ENCODE measurements at places on chromosomes 6 and 20.

- DNase-seq = no peak
Measured at GRCh38 chr6:97187951-97188350, 95.1 kb downstream of the MMS22L start.

- DNase-seq = no peak
Measured at GRCh38 chr6:127288705-127289104, 22.0 kb downstream of the RNF146 start.

- no peak for DNase-seq
Measured at GRCh38 chr6:43979525-43979924, 147.7 kb downstream of the MRPL14 start.

DNA sequence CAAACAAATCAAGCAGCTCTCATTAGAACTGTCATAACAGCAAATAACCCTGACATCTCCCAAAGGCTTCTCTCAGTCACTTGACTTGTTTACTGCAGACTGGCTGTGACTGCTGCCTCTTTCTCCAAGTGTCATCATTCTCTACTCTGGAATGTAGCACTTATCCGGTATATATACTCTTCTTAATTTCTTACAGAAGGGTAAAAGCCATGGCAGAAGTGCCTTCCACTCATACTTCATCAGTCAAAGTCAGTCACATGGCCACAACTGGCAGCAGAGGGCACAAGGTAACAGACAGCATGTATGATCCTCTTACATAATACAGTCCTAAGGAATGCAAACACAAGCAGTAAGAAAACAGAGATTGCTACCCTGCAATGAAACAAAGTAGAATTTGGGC is 9.3 kb downstream of the NAPB start:
- no peak for DNase-seq

- DNase-seq = no peak
Measured at GRCh38 chr6:11357285-11357684, 124.8 kb upstream of the NEDD9 start.

- DNase-seq = no peak
Measured at GRCh38 chr20:46357030-46357514, 48.8 kb upstream of the CDH22 start.

DNA sequence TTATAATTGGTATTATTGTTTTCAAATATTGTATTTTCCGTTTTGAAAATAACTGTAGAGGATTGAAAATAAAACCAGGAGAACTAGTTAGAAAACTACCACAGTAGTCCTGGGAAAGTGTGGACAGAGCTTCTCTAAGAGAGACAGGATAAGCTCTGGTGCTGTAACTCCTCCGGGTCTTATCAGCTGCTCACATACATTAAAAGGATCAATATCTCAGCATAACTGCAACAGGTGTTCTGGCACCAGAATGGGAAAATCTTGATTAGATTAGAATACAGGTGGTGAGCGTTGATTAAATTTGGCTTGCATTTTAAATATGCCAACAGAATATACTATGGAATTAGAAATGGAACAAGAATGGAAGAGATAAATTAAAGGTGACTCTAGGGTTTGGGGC is 1138.9 kb upstream of the ADGRB3 start:
- DNase-seq = no peak

DNA sequence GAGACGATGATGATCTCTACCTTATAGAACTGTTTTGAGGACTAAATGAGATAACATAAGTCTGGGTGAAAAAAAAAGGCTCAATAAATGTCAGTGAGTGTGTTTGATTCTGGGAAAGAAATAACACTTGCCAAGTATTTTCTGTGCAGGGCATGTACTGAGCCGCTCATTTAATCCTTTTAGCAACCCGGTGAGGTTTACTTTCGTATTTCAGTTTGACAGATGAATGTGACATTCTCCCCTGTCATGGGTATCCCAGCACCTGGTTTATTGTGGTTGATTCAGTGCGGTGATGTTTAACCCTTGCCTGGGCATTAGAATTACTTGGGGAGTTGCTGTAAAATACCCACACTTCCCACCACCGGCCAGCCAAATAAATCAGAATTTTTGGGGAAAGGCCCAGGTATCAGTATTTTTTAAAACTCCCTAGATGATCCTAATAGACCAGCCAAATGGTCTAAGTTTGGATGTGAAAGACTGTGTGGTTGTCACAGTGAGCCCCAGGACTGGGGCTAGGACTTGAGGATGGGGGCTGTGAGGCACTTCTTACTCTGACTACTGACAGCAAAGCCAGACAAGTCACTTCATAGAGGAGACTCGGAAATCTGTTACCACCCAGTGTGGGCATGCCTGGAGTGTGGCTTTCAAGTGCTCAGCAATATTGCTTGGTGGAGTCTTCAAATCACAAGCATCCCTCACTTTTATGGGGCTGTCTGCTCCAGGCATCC is 100.2 kb upstream of the KCNG1 start:
- no peak for DNase-seq

DNA sequence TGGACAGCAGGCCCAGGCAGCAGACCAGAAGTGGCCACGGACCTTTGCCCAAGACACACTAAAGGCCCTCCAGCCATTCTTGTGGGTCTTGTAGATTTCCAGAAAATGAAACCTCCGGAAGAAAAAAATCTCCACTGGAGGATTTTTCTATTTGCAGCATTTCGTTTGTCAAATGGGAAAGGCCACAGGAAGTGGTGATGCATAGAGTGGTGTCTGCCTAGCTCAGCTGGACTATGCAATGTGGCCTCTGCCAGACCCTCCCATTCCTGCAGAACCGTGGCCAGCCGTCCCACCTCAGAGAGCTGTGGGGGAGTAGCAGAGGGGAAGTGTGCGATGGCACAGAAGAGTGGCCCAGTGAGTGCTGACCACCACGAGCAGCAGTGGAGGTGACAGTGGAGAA is 24.0 kb upstream of the INSM1 start:
- DNase-seq = no peak

- no peak for DNase-seq
Measured at GRCh38 chr20:19828232-19828631, 70.2 kb downstream of the RIN2 start.

GRCh38 chr6:43698584-43699349 is 11.2 kb upstream of the MRPS18A start:
- peak; percentile 17 for DNase-seq

GRCh38 chr6:73169633-73170032 is 55.7 kb downstream of the KHDC1L start:
- no peak for DNase-seq

DNA sequence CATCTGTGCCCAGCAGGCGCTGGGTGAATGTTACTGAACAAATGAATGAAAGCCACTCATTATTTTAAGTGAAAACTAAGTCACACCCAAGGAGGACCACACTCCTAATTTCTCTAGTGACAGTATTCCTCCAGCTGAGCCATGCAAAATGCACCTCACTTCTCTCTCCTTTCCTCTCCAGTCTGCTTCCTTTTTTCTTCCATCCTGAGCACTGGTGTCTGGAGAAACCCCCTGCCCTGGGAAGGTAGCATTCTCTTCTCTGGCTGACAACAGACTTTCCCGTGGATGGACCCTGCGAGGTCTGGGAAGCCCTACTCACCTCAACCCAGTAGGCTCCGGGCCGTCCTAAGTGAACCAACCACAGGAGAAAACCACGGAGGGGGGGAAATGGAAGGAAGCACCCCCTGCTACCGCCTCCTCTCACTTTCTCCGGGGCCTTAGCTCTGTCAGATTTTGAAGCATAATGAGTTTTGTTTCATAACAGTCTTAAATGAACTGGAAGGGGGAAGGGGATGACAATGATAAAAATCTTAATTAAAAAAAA is 22.6 kb downstream of the TRERF1 start:
- DNase-seq = no peak

- no peak for DNase-seq
Measured at GRCh38 chr6:12334526-12335130, 44.5 kb downstream of the EDN1 start.

DNA sequence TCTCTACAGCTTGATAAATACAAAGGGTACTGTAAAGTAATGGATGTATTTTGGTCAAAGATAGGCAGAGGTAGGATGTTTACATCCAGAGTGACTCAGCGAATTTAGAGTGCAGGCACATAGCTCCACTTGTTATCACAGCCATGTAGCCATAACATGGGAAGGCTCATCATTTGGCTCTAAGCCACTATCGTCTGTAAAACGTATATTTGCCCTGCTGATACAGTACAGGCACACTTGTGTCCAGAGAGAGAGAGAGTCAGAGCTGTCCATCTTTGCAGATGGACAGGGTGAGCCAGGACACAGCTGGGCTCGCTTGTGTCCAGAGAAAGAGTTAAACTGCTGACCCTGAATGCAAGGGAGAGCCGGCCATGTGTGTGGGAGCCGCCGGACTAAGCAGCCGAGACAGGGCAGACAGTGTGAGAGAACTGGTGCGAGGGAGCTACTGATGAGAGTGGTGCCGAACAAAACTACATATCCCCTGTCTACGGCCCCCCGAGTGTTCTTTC is 619.0 kb downstream of the DOK5 start:
- no peak for DNase-seq

GRCh38 chr6:92708270-92708669 is 711.1 kb downstream of the EPHA7 start:
- no peak for DNase-seq

- peak; percentile 47 for DNase-seq
Measured at GRCh38 chr6:130365166-130366106, at the start of gene TMEM200A. TMEM200A (plus strand) TSS chr6:130366017; CDS start chr6:130440423, 74,406 bp downstream.

DNA sequence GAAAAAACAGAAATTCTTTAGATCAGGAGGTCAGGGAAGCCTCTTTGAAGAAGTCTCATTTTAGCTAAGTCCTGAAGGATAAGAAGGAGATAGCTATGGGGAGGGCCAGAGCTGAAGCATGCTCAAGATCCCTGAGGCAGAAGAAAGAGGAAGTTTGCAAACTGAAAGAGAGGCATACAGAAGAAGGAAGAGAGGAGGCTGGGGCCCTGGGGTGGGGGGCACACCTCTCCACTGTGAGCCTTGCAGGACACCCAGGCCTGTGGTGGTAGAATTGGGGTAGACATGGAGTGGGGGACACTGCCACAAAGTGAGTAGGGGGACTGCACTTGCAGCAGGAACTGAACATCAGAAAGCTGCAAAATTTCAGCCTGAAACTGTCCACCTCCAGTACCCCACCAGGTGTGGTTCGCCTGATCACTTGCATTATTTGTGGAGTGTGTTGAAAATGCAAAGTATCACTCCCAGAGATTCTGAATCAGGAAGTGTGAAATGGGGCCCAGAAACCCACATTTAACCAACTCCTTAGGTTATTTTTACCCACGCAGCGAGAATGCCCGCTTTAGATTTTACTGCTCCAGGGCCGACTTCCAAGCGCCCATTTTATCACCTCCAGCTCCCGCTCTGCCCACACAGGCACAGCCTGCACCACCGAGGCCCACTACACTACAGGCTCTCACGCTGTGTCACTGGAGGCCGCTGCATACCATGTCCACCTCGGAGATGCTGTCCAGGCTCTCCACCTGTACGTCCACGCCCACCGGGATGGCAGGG is 44.0 kb downstream of the GABRR2 start:
- no peak for DNase-seq

DNA sequence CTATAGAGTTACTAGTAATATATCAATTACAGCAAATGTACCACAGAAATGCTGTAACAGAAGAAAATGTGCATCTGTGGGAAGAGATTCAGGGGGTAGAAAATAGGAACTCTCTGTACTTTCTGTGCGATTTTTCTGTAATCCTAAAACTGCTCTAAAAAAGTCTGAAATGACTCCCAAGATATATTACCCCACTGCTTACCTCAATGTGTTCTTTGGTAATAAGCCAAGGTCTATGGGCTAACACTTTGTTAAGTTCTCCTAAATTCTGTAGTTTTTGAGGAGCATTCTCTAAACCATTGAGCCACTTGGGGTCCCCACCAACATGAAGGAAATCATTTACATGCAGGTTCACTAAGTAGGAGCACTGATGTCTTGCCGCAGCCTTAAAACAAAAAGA is 94.4 kb downstream of the SESN1 start:
- DNase-seq = no peak

- no peak for DNase-seq
Measured at GRCh38 chr20:4045741-4046140, 30.4 kb upstream of the RNF24 start.

GRCh38 chr20:19947611-19948264 is 69.4 kb upstream of the NAA20 start:
- DNase-seq = peak; percentile 28

DNA sequence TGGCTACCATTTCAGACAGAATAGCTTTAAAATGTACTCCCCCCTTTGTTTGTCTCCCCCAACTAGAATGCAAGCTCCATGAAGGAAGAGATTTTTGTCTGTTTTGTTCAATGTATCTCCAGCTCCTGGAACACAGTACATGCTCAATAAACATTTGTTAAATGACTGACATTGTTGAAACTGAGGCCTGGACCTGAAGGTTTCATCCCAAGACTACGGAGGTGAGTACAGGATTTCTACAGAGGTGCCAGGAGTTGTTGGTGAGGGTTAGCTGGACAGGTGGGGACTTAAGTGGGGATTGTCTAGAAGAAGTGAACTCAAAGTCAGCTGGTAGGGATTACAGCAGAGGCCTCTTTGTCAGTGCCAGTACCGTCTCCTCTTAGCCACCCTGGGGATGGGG is 19.4 kb downstream of the VEGFA start:
- DNase-seq = no peak

DNA sequence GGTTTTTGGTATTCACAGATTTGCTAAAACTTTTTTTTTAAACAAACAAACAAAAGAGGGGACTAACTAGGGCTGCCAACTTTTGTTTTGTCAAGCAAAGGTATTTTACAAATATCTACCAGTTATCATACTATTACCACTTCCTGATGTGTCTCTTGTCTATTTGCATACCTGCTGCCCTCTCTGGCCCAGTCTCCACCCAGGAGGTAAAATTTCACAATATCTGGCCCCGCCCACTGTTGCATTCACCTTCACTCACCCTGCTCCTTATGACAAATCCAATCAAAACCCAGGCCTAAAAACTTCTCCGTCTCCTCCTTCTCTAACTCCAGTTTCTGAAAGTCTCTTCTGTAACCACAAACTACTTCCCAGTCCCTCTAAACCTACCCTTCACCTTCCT is 82.2 kb downstream of the TRERF1 start:
- DNase-seq = no peak

DNA sequence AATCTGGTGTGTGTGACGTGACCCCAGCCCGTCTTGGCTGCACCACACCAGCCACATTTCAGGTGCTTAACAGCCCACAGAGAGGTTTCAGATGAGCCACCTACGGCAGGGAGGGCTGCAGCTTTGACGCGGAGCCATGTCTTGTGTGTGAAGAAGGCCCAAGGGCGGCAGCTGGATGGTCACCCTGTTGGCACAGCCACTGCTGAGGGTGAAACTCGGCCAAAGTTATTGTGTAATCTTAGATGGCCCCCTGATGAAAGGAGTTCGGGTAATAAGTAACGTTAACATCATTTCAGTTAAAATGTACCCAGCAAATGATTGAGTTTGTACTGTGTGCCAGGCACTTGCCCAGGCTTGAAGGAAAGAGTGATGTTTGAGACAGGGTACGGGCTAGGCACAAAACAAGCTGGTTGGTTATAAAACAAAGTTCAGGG is 97.2 kb downstream of the SSR1 start:
- no peak for DNase-seq

- no peak for DNase-seq
Measured at GRCh38 chr20:37980383-37980782, 52.9 kb downstream of the TTI1 start.

GRCh38 chr6:30515944-30516753 is 26.8 kb downstream of the HLA-E start:
- peak; percentile 83 for DNase-seq

GRCh38 chr6:137218473-137218916 is 690 bp downstream of the IFNGR1 start:
- DNase-seq = peak; percentile 52

GRCh38 chr6:52975580-52975979 is 19.5 kb downstream of the GSTA4 start:
- DNase-seq = no peak
